ENCODE measurements at places on chromosomes 13 and 19.

GRCh38 chr19:5298471-5298901 lies 42.1 kb downstream of the PTPRS start:
- no peak for DNase-seq

DNA sequence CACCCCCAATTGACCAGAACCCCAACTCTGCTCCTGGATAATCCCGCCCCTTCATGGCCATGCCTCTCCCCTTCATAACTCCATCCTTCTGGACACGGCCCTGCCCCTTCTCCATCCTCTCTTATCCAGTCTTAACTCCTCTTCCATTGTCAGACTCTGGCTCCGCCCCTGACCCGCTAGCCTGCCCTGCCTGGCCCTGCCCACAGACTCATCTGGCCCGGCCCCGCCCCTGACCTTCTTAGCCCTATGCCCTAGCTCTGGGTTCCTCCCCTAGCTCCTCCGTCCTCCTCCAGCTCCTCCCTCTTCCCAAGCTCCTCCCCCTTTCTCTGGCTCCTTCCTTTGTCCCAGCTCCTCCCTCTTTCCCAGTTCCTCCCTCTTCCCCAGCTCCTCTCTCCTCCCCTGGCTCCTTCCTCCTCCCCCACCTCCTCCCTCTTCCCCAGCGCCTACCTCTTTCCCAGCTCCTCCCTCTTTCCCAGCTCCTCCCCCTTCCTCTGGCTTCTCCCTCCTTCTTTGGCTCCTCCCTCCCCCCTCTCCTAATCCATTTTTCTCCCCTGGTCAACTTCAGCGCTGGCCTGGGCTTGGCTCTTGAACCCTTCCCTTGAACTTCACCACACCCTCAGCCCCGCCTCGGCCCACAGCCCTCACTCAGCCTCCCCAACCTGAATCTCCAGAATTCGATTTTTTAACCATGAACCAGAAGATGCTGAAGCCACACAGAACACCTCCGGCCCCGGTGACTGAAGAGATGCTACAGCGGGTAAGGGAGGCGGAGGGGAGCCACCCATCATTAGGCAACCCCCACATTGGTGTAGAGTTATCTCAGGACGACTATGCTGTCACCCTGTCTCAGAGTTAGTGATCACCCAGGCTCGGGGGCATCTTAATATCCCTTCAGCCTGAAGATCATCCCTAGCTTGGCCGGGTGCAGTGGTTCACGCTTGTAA lies 9.2 kb upstream of the ZNF358 start:
- peak; percentile 59 for DNase-seq

GRCh38 chr19:2016041-2016807 lies 710 bp upstream of the BTBD2 start:
- peak; percentile 69 for DNase-seq

- no peak for DNase-seq
Measured at GRCh38 chr13:24127116-24127631, 33.3 kb upstream of the SPATA13 start.

DNA sequence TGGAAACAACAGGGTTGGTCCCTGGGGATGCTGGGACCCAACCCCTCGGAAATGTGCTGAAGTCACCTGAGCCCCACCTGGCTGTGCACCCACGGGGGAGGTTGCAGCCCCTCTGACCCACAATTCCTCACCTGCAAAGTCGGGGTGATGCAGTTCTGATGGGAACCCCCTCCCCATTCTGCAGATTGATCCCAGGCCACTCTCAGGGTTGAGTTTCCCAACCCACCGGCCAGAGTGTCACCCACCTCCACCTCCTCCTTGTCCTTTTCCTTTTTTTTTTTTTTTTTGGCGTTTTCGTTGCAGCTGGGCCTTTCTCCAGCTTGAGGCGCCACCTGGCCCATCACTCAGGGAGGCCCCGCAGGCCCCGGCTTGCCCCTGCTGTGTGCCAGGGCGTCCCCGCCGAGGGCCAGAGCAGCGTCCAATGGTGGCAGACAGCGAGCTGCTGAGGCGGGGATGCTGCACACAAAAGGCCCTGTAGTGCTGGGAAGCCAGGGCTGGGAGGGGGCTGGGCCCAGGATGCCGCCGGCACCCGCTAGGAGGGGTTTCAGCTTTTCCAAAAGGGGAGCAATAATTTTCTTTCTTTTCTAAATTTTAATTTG lies 4.6 kb downstream of the PIK3R2 start:
- no peak for DNase-seq

- no peak for DNase-seq
Measured at GRCh38 chr19:17436094-17436873, 12.2 kb downstream of the TMEM221 start.

- no peak for DNase-seq
Measured at GRCh38 chr13:64767054-64767453, 2463.1 kb downstream of the PCDH9 start.

GRCh38 chr19:40553885-40554857 lies 22.5 kb upstream of the SHKBP1 start:
- no peak for DNase-seq

GRCh38 chr19:38687837-38688378 lies 40.5 kb downstream of the ACTN4 start:
- no peak for DNase-seq

GRCh38 chr13:48578516-48579164 lies 45.8 kb upstream of the RCBTB2 start:
- DNase-seq, result no peak

- no peak for DNase-seq
Measured at GRCh38 chr19:50688766-50689165, 30.8 kb downstream of the SHANK1 start.

DNA sequence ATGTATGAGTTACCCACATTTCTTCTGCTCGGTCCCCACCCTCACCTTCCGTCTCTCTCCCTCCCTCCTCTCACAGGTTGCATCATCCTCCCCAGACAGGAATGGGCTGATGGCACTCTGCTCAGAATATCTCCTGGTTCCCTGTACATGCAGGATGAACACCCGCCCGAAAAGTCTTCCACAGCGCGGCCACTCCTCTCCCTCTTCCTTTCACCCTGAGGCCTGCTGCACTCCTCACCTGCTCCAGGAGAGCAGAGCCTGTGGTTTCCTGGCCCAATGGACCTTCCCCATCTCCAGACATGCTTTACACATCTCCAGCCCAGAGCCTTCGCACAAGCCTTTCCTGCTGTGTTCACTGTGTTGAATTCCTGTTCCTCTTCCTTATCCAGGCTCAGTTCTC lies 40.9 kb downstream of the GSX1 start:
- DNase-seq, result no peak

GRCh38 chr19:6532244-6532999 lies 1.6 kb downstream of the TNFSF9 start:
- DNase-seq, result no peak

- no peak for DNase-seq
Measured at GRCh38 chr13:90498816-90499215, 848.7 kb upstream of the MIR17HG start.

DNA sequence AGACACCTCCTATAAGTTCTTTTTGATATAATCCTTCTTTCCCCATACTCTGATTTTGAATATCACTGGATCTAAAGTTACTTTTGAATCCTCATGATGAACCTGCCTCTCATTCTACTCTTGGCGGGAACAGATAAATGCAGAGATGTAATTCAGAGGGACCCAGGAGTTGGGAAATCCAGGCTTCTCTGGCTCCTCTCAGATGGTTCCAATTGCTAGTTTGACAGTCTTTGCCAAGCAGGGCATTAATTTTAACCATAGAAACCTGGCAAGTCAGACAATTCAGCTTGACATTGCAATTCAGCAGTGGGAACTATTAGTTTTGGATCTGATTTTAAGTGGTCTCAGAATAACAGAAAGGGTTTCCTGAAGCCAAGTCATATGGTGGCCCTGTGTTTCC lies 67.3 kb upstream of the KLF12 start:
- DNase-seq, result no peak

GRCh38 chr13:114065926-114066774 lies 66.3 kb downstream of the RASA3 start:
- DNase-seq, result no peak

GRCh38 chr19:47740866-47741519 lies 4.4 kb upstream of the NOP53 start:
- DNase-seq, result no peak

GRCh38 chr19:40524133-40524549 lies 52.5 kb upstream of the SHKBP1 start:
- DNase-seq, result no peak

GRCh38 chr13:50244713-50245574 lies 229.7 kb downstream of the KCNRG start:
- DNase-seq, result peak; percentile 67

- no peak for DNase-seq
Measured at GRCh38 chr19:6970021-6970420, 51.2 kb downstream of the MBD3L2B start.

DNA sequence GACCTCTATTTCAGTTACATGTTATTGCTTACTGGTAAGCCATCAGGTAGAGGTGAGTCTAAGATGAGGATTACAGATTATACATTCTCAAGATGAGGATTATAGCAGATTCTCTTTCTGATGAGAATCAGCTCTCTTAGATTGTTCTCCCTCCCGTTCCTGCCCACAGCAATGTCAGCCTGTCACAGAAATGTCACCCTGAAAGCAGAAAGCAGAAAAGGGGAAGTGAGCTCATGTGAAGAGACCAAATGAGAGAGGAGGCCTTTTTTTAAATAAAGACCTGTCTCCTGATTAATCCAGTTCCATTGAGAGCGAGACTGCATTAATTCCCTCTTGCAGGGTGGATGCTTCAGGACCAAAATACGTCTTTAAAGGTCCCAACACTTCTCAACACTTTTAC lies 445.6 kb downstream of the KCTD12 start:
- DNase-seq, result no peak

DNA sequence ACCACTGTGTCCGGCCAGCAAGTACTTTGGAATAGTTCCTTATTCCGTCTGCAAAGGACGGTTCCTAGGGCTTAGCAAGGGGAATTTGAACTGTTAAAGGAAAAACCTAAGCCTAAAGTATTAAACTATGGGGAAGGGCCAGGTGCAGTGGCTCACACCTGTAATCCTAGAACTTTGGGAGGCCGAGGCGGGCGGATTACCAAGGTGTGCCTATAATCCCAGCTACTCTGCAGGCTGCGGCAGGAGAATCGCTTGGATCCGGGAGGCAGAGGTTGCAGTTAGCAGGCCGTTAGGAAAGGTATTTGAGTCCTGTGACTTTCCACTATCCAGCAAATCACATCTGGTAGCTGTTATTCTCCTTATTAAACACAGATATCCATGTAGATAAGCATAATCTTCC lies 9.4 kb upstream of the RAB20 start:
- DNase-seq, result no peak

DNA sequence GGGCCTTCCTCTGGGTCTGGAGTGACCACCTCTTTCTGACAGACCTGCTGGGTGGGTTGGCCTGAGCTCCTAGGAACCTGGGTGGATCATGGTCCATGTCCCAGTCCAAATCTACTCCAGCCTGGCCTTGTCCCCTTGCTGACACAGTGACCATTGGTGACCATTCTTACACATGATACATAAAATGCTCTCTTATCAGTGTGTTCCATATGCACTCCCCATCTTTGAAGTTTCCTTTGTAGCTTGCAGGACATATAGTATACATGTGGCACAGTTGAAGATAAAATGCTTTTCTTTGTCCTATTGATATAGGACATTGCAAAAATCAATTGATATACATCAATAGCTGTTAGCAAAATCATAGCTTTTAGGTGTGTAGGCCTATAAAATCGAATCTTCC lies 291.8 kb downstream of the MYO16 start:
- no peak for DNase-seq

- DNase-seq, result no peak
Measured at GRCh38 chr13:94878602-94879165, 166.3 kb upstream of the SOX21 start.

DNA sequence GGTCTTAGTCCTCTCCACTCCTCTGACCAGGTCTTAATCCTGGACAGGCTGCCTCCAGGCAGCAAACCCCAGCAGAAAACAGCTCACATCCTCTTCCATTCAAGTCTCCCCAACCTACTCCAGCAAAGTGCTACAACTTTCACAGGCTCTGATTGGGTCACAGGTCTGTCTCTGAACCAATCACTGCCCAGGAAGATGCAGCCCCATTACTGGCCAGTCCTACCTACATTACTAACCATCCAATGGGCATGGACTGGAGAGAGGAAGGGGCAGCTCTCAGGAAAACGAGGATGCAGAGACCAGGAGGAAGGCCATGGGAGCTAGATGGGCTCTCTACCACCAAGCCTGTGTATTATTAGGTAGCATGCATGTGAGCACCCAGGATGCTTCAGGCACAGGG lies 12.2 kb downstream of the MED26 start:
- no peak for DNase-seq

DNA sequence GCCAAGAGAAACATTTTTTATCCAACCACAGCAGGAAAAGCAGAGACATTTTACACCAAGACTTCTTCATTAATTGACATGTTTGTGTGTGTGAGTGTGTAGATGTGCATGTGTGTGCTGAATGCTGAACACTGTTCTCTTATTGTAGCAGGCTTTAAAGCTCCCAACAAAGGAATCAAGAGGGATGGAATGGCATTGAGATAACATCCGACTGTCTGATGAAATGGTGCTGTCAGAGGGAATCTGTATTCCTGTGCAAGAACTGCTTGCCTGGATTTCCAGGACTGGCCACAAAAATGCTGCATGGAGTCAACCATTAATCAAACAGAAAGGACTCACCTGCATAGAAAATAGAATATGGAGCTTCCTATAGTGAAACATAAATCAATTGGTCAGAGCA lies 354.0 kb downstream of the UQCRFS1 start:
- no peak for DNase-seq

- no peak for DNase-seq
Measured at GRCh38 chr19:14182476-14182875, 23.5 kb downstream of the ADGRL1 start.

DNA sequence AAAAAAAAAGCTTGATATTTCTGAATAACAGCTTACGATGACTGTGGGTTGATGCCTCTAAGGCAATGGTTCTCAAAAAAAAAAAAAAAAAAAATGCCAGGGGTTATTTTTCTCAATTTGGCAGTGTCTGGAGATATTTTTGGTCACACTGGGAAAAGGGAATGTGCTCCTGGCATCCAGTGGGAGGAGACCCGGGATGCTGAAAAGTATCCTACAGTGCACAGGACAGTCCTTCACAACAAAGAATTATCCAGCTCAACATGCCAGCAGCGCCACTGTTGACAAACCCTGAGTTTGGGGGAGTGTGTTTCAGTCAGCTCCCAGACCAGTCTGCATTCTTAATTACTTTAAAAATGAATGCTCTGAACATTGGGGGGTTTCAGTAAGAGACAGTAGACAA lies 54.5 kb downstream of the FLT3 start:
- no peak for DNase-seq

DNA sequence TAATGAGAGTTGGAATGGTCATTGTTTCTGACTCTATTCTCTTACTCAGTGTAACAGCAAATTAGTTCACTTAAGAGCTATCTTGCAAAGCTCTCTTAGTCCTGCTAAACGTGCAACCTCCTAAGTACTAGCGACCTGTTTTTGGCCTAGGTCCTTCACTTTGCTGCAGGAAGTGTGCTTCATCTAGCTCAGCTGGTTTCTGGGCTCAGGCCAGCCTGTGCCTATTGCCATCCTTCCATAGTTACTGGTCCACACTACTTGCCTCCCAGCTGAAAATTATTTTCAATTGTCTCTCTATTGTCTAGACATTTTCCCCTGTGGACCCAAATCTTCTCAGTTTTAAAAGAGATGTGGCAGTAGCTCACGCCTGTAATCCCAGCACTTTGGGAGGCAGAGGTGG lies 561.3 kb downstream of the FGF9 start:
- no peak for DNase-seq

GRCh38 chr19:45917421-45918091 lies 3.0 kb upstream of the NANOS2 start:
- no peak for DNase-seq

- DNase-seq, result no peak
Measured at GRCh38 chr19:33456076-33456844, 65.3 kb downstream of the PEPD start.

Data from SW 1271 (cell line).